ENCODE measurements at places on chromosomes 2 and 18. TPM values are rescaled to one million over a fixed set of nuclear protein-coding genes. Genes with fewer than 3 reads are reported as not detected.

GRCh38 chr2:103669531-103669930 lies 907.7 kb downstream of the TMEM182 start:
- DNase-seq, result no peak

- DNase-seq, result peak; percentile 98
Observed at GRCh38 chr2:226185616-226186211, 613.9 kb downstream of the IRS1 start.

DNA sequence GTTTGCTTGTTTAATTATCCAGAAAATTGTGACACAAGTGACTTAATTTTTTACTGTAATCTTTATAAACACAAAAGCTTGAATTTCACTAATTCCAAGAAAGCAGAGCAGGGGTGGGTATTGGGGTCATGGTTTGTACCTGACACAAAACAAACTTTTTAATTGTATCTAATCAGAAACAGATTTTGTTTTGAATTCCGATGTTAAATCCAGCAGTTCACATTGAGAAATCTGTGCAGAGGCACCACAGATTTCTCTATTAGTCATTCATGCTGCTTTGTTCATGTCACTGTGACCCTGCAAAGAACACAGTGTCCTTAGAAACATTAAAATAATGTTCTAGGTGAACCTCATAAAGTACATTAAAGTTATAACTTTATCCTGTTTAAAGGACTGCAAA lies 443.4 kb downstream of the NYAP2 start:
- peak; percentile 27 for DNase-seq

GRCh38 chr18:36408606-36409005 lies 111.1 kb downstream of the FHOD3 start:
- DNase-seq, result no peak

- no peak for DNase-seq
Observed at GRCh38 chr2:67221266-67221665, 175.9 kb upstream of the ETAA1 start.

- no peak for DNase-seq
Observed at GRCh38 chr2:6864923-6865345, 773 bp downstream of the CMPK2 start.

- DNase-seq, result no peak
Observed at GRCh38 chr2:5618271-5618670, 73.9 kb upstream of the SOX11 start.

- no peak for DNase-seq
Observed at GRCh38 chr2:149027590-149028250, 10.8 kb upstream of the LYPD6B start.

DNA sequence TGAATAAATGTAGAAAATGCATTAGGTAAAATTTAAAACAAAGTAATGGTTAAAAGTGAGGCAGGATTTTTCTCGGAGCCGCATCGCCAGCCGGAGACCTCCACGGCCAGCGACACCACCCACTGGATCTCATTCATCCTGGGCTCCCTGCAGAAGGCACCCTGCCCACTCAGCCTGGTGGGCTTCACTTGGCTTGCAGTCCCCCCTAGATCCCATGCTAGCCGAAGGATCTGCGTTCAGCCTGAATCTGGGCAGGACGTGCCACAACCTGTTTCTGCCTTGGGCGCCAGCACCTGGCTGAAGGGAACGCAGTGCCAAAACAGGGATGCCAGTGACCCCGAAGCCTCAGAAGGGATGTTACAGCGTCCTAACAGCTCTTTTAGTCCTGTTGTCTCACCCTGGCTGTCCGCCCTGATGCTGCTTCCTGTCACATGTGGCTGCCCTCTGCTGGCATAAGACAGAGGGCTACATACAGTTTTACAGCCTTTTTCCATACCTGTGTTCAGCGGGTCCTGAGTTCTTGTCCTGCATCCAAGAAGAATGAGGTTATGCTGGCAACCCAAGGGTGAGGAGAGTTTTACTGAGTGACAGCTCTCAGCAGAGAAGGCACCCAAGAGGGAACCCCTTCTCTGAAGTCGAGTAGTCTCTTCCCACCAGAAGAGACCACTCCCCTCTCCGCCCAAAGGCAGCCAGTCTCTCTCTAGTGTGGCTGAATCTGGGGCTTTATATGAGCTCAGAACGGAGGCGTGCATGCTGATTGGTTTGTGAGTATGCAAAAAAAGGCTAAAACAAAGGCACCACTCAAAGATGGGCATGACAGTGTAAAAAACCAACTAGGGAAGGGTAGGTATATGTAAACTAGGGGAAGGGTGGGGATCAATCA lies 173.1 kb upstream of the GYPC start:
- DNase-seq, result no peak

GRCh38 chr2:65647249-65647842 lies 214.9 kb upstream of the SPRED2 start:
- no peak for DNase-seq

DNA sequence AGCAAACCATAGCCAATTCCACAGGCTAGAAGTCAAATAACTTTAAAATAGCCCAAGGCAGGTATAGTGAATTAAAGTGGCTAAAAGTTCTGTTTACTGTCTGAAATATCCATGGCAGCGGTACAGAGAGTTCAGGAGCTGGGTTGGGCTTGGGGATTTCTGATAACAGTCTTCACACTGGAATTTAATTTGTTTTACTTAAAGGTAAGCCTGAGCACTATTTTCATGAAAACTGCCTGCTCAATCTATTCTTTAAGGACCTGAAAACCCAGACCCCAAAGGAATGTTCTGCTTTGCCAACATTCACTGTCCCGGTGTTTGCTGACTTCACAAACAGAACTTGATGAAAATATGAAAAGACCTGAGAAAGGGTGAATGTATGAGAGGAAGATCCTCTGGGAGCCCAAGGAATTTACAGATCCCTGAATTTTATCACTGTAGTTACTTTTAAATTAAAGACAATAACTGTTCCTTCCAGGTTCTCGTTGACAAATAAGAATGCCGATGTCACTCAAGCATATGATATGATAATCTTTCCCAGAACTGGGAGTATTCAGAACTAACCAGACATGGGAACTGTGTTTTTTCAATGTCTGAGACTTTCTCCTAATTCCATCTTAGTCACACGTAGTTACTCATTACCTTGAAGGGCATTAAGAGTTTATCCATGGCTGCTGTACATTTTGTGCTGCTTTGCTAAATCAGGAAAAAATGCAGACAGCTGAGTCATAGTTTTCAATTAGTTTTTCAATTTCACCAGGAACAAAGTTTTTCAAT lies 28.3 kb upstream of the ITGB6 start:
- DNase-seq, result peak; percentile 97

DNA sequence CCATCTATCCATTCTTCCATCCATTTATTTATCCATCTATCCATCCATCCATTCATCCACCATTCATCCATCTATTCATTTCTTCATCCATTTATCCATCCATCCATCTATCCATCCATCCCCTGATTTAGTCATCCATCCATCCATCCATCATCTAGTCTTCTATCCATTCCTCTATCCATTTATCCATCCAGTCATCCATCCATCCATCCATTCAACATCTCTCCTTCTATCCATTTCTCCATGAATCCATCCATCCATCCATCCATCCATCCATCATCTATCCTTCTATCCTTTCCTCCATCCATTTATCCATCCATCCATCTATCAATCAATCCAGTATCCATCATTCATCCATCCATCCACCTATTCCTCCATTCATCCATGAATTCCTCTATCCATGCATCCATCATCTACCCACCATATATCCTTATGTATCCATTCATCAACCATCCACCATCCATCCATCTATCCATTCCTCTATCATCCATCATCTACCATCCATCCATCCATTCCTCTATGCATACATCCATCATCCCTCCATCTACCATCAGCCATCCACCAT lies 185.0 kb downstream of the CELF4 start:
- no peak for DNase-seq

DNA sequence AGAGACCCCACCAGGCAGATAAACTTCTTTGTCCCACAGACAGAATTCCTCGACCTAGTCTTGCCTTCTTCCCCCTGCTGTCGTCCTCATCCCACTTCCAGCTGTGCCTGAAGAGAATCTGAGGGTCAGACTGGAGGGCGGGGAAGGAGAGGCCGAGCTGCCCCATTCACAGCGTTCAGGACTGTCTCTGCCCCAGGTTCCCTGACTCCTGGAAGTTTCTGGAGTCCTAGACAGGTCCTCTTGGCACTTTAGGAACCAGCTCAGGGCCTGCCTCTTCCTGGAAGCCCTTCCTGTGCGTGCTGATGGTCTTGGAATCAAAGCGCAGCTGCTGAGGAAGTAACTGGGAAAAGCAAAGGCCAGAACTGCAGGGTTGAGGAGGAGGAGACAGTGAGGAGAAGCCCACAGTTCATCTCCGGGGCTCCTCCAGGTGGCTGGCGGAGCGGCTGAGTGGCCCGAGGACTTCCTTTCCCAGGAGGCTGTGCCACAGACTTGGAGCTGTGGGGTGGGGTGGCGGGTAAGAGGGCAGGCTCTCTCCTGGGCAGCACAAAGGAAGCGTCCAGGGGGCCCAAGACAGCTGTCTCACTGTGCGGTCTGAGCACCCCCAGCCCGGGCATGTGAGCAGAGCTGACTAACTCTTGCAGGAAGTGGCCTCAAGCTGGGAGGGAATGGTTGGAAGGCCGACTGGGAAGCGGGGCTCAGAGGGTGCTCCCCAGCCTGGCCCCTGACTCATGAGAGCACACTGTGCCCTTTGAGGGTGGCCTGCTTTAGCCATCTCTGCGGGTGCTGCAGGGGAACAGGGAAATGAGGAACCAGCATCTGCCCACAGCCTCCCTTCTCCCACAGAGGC lies 39.5 kb downstream of the SDC1 start:
- DNase-seq, result peak; percentile 82

GRCh38 chr18:52636536-52636935 lies 296.5 kb downstream of the DCC start:
- no peak for DNase-seq

- peak; percentile 12 for DNase-seq
Observed at GRCh38 chr2:21837168-21837960, 713.6 kb downstream of the TDRD15 start.

DNA sequence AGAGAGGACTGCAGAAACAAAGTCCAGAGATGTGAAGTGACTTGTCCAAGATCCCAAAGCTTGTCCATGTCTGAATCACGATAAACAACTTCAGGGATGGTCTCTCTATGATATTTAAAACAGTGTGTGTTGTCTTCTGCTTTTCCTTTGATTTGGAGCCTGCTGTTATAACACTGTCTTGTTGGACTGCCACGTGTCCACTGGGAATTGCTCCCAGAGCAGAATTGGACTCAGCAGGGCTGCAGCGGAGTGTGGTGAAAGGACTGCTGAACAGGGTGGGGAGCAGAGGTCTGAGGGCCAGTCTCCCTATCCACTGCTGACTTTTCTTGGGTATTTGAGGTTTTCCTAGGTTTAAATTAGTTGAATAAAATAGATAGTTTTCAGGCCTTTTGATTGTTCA lies 68.3 kb downstream of the IL1R2 start:
- no peak for DNase-seq

The KIF5C gene
- total RNA-seq, result 24.3 TPM

The EDAR gene
- total RNA-seq, result not detected
